Glomerular endothelial cell (primary cell): ENCODE measurements at places on chromosomes 7 and 10. TPM values are rescaled to one million over a fixed set of nuclear protein-coding genes. Genes with fewer than 3 reads are reported as not detected.

HOXA4 gene
- 3.8 and 6.8 TPM in 2 replicates for total RNA-seq

GRM3 gene
- total RNA-seq = not detected in 2 replicates

NUDT13 gene
- total RNA-seq = 0.97 and 0.99 TPM in 2 replicates

PON1 gene
- total RNA-seq = not detected in 2 replicates

SMO gene
- total RNA-seq = 6.2 and 6.5 TPM in 2 replicates

DNA sequence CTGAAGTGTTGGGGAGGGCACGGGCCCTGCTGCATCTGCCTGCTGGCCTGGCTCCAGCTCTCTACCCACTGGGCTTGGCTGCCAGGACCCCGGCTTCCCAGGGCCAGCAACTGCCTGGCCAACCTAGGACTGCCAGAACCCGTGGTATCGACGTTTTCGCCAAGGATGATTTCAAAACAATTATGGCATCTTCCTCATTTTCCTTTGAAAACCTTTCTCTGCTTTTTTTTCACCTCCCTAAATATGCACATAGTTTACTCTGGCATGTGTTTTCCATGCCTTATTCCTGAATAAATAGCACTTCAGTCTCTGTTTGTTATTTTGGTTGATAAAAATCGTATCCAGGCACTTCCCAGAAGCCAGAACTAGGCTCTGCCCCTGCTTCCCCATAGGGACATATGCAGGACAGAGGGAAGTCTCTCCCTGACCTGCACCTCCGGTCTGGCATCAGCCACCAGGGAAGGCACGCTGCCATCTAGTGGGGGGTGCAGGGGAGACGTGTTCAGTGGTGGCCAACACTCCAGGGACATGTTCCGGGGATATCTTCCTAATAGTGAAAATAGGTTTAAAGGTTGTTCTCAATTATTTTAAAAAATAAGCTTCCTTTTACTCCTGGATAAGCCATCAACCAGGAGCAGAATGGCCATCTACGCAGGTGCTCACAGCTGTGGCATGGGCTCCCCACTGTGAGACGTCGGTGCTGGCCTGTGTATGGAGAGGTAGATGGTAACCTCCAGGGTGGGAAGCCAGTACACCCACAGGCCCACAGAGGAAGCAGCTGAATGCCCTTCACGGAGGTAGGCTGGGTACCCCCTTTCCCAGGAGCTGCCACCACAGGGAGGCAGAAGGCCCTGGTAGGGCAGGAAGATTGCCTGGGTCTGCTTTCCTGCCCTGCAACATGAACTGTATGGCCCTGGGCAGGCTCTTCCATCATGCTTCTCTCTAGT, 30.7 kb upstream of the ANTXRL start:
- DNase-seq = no peak

DNA sequence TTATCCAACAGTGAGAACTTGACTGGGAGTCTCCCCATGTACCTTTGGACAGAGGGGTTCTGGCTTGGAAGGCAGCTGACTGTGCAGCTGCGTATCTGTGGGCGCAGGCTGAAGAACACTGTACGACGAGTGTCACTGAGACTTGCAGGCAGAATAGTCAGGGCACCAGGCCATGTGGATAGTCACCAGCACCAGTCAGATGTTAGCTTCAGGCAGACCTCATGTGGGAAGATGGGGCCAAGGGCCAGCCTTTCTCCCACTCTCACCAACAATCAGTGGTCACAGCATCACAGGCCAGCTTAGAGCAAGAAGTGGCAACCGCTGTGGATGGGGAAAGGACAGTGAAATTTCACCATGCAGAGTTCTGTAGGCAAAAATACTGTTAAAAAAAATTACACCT, 43.4 kb upstream of the GJD4 start:
- DNase-seq = no peak

DNA sequence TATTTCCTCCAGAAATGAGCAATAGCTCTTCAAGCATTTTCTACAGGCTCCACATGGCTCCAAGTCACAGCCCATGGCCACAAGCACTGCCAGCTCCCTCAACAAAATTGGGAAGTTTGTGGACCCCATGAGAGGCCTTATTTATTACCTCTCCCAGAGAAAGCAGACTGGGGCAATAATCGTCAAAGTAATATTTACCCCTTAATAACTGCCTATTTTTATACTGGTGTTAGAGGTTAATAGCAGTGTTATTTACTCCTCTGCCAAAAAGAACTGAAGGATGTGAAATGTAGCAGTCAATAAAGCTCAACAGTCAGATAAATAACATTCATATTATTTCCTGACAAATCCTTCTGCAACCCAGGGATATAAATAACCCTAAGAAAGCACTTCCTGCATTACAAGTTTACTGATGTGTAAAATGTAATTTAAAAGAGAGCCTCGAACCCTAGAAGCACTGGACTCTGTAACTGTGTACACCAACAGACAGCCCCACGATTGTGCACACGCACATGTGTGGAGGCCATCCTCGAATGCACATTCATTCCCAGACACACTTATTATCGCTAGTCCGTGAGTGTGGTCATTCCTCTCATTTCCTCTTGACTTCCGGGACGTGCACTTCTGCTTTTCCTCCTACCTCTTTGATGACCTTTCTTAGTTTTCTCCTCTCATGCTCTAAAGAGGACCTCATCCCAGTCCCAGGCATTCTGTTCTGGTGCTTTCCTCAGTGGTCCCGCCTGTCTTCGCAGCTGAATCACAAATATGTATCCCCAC, 157.4 kb downstream of the EVX1 start:
- no peak for DNase-seq

DNA sequence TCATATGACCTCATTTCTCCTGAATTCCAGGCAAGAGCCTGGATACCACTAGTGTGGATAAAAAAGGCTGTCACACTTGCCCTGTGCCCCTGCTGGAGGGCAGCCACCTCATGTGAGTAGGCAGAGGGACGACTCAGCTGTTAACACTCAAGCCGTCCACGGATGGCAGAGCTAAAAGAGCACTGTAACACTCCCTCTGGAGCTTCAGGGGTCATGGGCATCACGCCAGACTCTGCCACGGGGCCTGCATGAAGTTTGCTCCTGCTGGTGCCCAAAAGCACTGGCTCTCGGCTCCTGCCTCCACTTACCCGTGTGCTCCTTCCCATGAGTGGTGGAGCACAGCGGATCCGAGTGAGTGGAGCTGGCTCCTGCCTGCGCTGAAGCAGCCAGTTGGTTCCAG, 919.8 kb upstream of the C7orf33 start:
- no peak for DNase-seq

DNA sequence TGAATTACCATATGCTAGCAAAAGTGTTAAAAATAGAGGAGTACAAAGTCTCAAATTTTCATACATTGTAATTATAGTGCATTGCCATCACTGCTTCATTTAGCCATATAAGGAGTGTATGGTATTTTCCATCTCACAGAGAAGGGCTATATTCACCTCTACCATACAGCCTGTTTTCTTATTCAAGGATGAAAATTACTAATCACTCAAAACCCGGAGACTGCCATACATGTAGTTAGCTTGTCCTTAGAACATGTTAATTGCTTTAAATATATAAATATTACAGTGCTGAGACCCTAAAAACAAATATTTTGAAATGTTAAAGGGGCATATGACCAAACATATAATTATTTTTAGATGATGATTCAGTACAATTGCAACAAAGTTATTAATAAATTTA, 49.4 kb downstream of the CPEB3 start:
- DNase-seq = no peak
